GM12892 (cell line): ENCODE measurements at places on chromosomes 16 and 17.

DNA sequence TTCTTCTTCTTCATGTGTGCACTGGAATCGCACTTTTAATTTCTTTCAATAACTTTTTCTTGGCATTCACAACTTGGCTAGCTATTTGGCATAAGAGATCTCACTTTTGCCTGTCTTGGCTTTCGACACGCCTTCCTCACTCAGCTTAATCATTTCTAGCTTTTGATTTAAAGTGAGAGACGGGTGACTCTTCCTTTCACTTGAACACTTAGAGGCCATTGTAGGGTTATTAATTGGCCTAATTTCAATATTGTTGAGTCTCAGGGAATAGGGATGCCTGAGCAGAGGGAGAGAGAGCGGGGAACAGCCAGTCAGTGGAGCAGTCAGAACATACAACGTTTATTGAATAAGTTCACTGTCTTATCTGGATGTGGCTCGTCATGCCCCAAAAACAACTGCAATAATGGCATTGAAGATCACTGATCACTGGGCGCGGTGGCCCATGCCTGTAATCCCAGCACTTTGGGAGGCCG is 200.3 kb downstream of the SEC14L1 start:
- no peak for DNase-seq

DNA sequence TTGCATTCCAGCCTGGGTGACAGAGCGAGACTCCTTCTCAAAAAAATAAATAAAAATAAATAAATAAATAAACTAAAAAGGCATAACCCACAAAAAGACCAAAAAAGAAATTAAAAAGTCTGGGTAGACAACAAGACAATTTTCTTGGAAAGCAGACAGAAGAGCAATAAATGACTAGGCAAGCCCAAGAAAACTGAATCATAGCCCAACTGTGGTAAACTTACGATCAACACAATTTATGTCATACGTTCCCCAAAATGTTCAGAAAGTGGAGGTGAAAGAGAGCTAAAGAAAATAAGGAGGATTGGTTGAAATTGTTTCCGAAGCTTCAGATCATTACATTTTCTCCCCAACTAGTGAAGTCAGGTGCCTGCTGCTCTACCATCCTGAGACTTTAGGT is 31.3 kb upstream of the C17orf78 start:
- DNase-seq, result no peak

- DNase-seq, result no peak
Measured at GRCh38 chr16:75462806-75463205, 1.7 kb downstream of the TMEM170A start.

- no peak for DNase-seq
Measured at GRCh38 chr17:2421315-2422147, 20.7 kb upstream of the MNT start.

- no peak for DNase-seq
Measured at GRCh38 chr16:9151597-9151996, 60.2 kb downstream of the HAPSTR1 start.

DNA sequence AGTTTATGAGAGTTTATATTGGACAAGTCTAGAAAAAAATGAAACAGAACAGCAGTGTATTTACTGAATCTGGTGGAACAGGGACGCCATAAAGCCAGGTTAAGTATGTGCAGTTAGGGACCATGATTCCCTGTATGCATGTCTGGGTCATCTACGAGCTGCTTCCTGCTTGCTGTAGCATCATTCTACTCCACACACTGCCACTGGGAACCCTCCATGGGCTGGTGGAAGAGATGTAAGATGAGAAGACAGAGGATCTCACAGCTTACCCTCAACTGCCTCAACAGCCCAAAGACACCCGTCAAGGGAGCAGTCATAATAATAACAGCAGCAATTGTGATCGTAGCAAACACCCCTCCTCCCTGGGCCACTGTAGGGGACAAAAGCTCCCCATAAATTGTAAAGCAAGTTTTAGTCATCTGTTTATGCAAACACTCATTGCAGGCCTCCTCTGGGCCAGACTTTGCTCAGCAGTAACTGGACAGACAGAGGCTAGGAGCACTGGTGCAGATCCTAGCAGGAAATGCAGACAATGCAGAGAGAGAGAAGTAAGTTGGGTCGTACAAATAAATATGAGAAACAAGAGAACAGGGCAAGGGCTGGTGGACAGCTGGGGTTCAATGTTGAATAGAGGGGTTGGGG is 188.0 kb downstream of the SOX9 start:
- no peak for DNase-seq

DNA sequence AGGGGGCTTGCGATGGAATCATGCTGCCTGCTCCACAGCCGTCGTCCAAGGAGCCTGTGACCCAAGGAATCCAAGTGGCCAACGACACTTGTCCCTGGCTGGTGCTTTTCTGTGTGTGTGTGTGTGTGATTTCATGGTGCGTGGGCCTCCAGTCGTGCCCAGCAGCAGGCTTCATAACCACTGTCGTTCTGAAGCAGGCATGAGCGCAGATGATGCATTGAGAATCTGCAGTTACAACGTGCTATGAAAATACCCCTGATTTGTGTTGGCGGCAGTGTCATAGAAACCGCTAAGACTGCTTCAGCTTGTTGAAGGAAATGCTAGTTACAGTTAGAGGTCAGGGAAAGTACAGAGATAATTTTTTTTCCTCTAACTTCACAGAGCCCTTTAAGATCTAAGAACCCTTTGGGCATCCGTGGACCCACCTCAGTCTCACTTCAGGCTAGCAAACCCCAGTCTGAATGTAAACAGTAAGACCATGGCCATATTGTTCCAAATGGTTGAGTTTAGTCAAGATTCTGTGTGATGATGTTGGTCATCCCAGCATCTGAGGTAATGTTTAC is 15.6 kb downstream of the C16orf90 start:
- DNase-seq, result no peak

DNA sequence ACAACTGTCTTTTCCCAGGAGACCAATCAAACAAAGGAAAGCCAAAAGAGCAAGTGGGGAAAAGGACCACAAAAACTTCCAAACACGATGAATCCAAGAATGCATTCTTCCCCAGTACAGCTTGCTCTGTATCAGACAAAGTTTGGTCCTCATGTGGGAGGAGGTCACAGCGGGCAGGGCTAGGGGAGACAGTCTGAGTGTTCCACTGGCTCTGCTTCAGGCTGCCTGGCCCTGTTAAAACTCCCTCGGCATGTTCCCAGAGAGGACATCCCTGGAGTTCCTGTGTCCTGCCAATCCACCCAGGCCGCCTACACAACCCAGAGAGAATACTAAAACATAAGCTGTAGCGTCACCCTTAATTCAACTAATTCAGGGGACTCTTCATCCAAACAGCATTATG is 415.1 kb upstream of the DYNLRB2 start:
- no peak for DNase-seq

- no peak for DNase-seq
Measured at GRCh38 chr16:11032922-11033291, 88.5 kb downstream of the CLEC16A start.
